Hippocampal formation (tissue), 2 donors: ENCODE measurements at places on chromosomes 16 and 17.

DNA sequence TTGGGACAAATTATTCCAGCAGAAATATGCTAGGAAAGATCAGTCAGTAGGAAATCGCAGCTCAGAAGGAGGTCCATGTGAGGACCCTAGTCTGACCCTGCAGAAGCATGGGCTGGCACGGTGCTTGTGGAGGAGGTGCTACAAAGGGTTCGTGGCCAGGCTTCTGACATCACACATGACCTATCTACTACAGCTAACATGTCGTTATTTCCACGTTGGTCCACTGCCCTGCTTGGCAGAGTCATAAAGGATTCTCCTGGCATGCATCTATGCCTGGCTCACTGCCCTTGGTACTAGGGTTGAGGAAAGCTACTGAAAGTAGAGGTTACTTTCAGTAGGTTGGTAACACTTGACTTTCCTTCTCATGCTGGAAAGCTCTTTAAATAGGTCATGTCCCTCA is 118.1 kb upstream of the SHISA6 start:
- DNase-seq = peak; percentile 25

DNA sequence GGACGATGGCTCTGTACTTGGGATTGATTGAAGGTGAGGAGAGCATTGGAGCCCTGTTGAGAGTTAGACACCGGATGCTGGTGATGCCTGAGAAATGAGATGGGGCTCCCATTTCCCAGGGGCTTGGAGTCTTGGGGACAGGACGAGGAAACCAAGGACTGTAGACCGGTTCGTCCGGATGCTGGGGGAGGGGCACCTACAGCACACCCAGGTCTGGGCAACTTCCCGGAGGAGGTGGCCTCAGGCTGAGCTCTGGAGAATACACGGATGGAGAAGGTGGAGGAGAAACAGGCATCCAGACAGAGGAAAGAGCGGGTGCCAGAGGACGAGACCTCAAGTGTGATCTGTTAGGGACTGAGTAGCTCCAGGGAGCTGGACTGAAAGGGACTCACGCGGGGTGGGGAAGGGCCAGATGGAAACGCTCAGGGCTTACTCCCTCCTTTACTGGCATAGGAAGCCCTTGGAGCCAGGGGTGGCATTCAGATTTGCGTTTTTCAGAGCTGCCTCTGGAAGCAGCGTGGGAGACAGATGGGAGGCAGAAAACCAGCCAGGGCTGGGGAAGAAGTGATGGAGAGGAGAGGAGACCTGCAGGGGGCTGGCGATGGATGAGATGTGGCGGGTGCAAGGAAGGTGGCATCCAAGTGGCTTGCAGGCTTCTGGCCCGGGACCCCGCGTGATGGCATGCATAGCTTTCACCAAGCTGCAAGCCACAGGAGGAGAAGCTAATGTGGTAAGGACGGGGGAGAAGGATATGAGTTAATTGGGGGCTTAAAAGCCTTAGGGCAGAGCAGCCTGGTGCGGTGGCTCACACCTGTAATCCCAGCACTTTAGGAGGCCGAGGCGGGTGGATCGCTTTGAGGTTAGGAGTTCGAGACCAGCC is 8.3 kb downstream of the C1QTNF1 start:
- DNase-seq = no peak

DNA sequence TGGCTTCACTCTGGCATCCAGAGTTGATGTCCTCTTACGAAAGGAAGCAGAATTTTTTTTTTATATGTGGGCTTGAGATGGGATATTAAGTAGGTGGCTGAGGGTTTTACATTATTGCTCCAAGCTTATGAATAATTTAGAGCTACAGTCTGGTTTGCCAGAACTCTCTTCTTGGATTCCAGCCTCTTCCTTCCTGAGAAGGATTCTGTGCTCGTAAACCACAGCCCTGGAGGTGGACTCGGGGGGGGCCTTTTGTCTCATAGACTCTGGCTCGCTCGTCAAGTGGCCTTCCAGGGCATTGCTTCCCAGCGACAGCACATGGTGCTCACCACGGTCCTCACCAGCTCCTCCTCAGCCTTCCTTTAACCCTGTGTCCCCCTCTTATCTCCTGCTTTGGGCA is 43.2 kb downstream of the TMEM11 start:
- no peak for DNase-seq

DNA sequence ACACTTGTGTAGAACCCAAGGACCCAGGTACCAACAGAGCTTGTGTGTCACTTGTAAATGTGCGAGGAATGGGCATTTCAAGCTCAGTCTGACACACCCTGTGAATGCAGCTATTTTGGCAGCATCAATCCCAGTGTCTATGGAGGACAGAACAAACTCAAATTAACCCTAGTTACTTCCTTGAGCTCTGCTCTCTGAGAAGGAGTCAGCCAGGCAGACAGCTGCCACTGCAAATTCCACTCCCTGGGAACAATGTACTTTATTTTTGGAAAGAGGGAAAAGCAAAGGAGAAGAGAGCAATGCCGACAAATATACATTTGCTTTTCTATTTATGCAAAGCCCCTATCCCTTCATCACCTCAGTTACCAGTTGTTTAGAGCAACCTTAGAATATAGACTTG is 48.4 kb upstream of the NOG start:
- DNase-seq = no peak

GRCh38 chr16:16021988-16022682 is 72.7 kb downstream of the ABCC1 start:
- DNase-seq = peak; percentile 41

DNA sequence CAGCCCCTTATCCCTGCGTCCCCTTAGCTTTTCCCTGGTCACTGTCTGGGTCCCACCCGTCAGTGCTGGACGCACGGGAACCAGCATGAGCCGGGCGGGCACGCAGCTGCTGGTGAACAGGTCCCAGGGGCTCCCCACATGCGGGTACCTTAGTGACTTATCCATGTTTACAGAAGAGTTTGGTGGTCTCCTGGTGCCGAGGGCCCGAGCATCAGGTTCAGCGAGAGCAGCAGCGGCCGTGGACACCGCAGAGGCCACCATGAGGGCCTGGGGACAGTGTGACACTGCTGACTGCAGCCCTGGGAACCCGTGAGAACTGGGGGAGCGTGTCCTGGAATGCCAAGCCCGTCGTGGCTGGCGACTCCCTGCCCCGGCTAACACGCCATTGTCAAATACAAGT is 6.5 kb downstream of the CD7 start:
- no peak for DNase-seq

GRCh38 chr17:144936-145670 is 7.7 kb downstream of the SCGB1C2 start:
- no peak for DNase-seq

GRCh38 chr16:7976125-7976524 is 614.2 kb downstream of the TMEM114 start:
- no peak for DNase-seq

- DNase-seq = peak; percentile 54
These were observed 6.3 kb upstream of the MMP28 start for GRCh38 chr17:35801583-35802224.

DNA sequence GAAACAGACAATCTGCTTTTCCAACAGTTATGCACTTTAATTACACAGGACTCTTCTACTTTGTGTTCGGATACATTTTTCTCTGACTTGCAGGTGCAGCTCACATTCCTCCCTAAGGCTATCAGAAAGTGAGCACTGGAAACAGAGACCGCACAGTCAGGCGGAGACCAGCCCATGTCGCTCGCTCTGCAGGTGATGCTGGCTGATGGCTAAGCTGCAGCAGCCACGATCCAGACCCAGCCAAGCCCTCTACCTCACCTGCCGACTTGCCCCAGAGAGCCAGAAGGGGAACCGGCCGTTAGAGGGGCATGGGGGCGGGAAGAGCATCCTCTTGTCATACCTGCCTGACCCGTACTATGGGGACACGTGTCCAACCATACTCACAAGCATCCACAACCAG is 33.8 kb downstream of the MAP1LC3B start:
- DNase-seq = no peak

- DNase-seq = no peak
These were observed 48.0 kb upstream of the NDRG4 start for GRCh38 chr16:58451945-58452401.

GRCh38 chr17:48528153-48528935 is 2.5 kb downstream of the HOXB1 start:
- no peak for DNase-seq

DNA sequence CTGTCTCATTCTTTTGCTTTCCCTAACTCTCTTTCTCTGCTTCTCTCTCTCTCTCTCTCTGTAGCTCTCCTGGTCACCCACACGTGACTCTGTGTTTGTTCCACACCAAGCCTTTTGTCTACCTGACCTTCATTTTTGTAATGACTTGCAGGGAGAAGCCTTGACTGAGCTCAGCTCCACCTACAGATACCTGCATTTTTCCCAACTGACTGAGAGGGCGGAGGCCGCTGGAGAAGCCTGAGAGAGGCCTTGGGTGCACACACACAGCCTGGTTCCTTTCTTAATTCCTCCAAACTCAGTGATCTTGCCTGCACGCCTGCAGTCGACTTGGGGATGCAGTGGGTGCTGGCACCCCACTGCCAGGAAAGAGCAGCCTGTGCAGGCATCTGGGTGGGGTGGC is 68.8 kb downstream of the LYRM1 start:
- no peak for DNase-seq

- no peak for DNase-seq
These were observed 3.3 kb upstream of the N4BP1 start for GRCh38 chr16:48613061-48613957.

GRCh38 chr17:44212507-44213402 is 6.7 kb downstream of the UBTF start:
- no peak for DNase-seq

DNA sequence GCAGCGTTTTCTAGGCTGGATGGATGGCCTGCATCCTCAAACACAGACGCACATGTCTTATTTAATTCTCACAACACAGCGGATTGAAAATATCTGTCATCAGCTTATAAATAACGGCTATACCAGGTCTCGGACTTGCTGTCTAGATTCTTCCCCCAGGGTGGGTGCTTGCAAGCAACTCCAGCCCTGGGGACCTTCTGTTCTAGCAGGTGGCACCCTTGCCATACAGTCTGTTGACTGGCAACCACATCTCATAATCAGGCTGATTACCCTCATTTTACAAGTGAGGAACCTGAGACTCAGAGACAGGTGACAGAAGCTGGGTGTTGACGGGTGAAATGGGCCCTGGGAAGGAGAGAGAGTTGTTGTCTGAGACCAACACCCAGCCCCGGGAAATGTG is 16.2 kb upstream of the SEZ6 start:
- DNase-seq = no peak

- DNase-seq = no peak
These were observed 527 bp downstream of the SIAH1 start for GRCh38 chr16:48384520-48385252.
